ENCODE measurements at places on chromosomes 7 and 10.

- DNase-seq, result no peak
Measured at GRCh38 chr7:152866125-152866524, 106.6 kb downstream of the ACTR3B start.

DNA sequence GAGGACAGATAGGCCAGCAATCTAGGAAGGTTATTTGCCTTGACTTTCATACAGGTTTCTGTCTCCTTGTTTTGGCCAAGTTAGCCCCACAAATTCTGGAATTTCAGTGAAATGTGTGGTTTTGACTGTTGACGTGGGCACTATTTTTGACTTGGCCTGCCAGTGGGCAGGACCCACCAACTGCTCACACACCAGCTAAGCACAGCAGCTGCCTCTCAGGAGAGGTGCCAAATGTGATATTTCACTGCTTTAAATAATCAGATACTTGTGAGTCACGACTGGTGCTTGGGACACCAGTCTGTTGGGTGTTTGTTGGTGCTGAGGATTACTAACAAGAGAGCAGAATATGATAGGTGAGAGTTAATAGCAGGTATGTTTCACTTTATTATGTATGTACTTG, 409.7 kb upstream of the MTPN start:
- no peak for DNase-seq

DNA sequence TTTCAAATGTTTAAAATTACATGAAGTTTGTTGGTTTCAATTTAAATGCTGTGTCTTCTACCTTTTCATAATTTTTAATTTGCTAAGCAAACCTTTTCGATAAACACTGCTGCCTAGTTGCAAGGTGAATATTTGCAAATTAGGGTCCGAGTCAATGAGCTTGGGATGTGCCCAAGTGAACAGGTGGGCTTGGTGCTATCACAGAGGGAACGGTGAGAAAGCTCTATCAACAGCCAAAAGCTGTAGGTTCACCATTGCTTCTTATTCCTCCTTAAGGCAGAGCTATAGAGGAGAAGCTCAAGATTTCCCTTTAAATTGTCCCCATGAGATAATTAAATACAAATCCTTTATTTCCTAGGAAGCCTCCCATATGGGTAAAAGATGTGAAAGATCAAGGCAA, 245.3 kb upstream of the CELF2 start:
- no peak for DNase-seq

DNA sequence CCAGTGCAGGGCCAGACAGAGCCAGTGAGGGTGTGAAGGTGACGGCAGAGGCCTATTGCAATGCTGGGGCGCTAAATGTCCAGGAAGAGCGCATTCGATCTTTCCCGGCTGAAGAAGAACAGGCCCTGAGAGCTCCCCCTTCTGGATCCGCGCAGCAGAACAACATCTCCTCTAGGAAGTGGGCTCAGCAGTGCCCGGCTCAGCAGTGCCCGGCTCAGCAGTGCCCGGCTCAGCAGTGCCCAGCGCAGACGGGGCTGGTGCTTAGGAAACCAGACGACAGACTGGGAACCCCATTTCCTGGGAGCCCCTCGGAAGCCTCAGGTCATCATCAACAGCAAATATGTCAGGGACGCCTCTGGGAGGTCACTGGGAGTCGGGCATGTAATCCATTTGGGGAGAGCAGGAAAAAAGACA, 4.7 kb upstream of the NOS3 start:
- DNase-seq, result peak; percentile 77

- DNase-seq, result no peak
Measured at GRCh38 chr10:131588704-131589220, 277.2 kb upstream of the TCERG1L start.

GRCh38 chr7:99278180-99278579, 5.5 kb downstream of the MYH16 start:
- no peak for DNase-seq
